ENCODE measurements at places on chromosomes 2 and 18.
A peak's percentile ranks its signal among the peaks of the same experiment; 100 is the strongest.

DNA sequence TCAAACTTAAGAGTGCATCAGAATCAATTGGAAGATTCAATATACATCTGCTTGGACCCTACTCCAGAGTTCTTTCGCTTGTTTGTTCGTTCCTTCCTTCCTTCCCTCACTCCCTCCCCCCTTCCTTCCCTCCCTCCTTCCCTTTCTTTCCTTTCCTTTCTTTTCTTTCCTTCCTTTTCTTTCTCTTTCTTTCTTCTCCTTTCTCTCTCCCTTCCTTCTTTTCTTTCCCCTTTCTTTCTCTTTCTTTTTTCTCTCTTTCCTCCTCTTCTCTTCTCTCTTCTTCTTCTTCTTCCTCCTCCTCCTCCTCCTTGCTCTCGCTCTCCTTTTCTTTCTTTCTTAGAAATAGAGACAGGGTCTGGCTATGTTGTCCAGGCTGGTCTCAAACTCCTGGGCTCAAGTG lies 45.9 kb downstream of the MTHFD2 start:
- DNase-seq = no peak

GRCh38 chr2:221529943-221530652 lies 42.0 kb downstream of the EPHA4 start:
- DNase-seq = peak; percentile 31

- no peak for DNase-seq
These were observed 228.8 kb downstream of the FBXO15 start for GRCh38 chr18:73918816-73919215.

DNA sequence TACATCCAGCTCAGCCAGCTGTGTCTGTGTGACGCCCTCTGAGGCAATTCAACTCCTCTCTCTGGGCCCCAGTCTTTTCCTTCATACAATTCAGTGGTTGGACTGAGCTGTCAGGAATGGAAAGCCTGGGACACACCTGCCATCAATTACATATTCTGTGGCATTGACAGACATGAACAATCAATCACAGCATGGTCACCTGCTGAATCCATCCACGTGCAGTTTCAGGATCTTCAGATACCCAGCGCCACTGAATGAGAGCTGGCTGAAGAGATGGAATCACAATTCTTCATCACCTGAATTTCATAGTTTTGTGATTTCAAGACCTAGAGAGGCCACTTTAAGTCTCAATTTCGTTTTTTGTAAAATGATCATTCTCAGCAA lies 5.1 kb downstream of the ADRA2B start:
- no peak for DNase-seq

DNA sequence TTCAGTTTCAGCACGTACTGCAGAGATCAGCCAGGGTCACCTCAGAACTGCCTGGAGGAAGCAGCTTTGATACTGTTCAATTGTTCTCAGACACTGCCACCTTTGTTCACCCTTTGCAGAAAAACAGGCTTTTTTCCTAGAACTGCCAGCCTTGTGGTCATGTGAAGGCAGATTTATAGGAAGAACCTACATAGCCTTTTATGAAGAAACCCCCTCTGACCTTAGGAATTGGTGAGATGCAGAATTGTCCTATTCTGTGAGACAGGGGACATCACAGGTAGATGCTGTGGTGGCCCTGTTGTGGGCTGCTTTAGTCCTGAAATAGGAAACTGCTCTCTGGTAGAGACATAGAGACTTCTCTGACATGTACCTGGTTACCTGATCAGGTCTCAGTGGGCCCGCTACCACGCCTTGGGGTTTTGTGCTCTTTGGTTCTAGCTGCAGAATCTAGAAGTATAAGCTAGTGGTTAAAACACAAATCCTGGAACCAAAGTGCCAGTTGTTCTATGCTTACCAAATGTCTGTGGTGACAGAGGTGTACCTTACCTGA lies 206.6 kb downstream of the AGPS start:
- no peak for DNase-seq

GRCh38 chr2:193946806-193947205 lies 1710.2 kb upstream of the SLC39A10 start:
- no peak for DNase-seq

GRCh38 chr2:172944022-172944793 lies 131.4 kb upstream of the MAP3K20 start:
- DNase-seq = no peak

DNA sequence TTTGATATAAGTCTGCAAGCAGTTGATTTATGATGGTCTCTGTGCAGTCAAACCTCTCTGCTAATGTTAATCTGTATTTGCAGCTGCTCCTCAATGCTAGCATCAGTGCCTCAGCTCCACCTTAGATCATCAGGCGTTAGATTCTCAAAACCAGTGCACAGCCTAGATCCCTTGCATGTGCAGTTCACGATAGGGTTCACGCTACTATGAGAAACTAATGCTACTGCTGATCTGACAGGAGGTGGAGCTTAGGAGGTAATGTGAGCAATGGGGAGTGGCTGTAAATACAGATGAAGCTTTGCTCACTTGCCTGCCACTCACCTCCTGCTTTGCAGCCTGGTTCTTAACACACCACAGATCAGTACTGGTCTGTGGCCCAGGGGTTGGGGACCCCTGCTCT lies 18.4 kb downstream of the RBKS start:
- no peak for DNase-seq

GRCh38 chr2:120018549-120018948 lies 5.7 kb downstream of the EPB41L5 start:
- DNase-seq = no peak

DNA sequence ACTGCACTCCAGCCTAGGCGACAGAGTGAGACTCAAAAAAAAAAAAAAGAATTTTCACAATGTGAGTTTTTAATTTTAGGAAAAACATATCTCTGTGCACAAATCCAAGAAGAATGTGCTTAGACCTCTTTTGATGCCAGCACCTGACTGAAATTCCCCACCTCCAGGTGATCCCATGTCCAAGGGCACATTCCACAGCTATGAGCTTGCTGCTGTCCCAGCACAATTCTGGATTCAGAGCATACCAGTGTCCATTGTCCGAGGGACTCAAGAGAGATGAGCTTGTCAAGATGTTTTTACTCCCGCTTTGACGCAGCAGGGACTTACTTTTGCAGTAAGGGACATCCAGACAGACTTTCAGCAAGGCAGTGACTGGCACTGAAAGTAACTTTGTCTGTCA lies 489.1 kb upstream of the ACVR2A start:
- DNase-seq = no peak

GRCh38 chr2:65367524-65367923 lies 64.9 kb downstream of the SPRED2 start:
- no peak for DNase-seq

Measured in CD4-positive, alpha-beta T cell treated with Interleukin-17A for 1 hour (primary cell).